ENCODE measurements at places on chromosomes 4 and X. TPM values are rescaled to one million over a fixed set of nuclear protein-coding genes. Genes with fewer than 3 reads are reported as not detected.
A peak's percentile ranks its signal among the peaks of the same experiment; 100 is the strongest.

DNA sequence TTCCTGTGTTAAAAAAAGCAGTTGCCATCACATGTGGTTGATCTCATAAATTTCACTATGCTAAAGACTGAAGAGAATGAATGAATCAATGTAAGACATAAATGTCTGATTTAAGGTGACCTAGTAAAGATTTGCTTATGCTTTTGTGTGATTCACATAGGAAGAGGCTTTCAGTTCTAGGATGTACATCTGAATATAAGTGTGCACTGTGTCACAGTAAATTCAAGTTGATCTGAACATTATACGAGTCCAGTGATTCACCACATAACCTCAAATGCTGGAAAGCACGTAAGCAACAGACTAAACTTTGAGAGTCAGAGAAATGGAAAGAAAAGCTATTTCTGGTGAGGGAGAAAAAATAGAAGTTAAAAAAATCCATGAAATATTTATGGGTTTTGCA is 567.9 kb downstream of the EPHA5 start:
- DNase-seq, result no peak

- DNase-seq, result no peak
Observed at GRCh38 chr4:98474408-98474844, 184.0 kb downstream of the TSPAN5 start.

DNA sequence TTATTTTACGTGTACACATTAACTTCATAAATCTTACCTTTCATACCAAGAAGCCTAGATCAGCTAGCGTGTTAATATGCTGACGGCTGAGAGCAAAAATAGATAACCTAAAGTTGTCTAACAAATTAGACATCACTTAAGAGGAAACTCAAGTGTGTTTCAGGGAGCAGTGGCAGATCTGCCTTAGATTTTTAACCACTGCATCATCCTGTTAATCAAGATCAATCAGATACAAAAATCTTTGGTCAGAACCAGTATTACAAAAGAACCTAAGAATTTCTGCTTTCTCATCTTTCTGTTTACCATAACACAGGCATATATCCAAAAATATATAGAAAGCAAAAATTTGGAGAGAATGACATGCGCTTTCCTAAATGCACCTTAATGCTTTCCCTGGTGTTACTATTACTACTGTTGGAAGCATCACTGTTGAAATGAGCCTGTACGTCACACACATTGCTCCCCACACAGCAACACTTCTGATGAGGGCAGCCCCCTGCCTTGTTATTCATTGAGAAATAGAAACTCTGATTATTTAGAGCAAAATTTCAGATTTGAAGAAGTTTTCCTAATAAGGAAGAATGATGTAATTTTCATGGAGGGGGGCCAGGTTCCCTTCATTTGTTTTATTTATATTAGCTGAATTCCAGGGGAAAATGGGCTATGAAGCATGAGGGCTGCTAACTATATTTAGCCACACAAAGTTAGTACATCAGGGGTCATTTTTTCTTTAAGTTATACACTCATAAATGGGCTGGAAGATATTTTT is 152.3 kb downstream of the CBR4 start:
- DNase-seq, result no peak

DNA sequence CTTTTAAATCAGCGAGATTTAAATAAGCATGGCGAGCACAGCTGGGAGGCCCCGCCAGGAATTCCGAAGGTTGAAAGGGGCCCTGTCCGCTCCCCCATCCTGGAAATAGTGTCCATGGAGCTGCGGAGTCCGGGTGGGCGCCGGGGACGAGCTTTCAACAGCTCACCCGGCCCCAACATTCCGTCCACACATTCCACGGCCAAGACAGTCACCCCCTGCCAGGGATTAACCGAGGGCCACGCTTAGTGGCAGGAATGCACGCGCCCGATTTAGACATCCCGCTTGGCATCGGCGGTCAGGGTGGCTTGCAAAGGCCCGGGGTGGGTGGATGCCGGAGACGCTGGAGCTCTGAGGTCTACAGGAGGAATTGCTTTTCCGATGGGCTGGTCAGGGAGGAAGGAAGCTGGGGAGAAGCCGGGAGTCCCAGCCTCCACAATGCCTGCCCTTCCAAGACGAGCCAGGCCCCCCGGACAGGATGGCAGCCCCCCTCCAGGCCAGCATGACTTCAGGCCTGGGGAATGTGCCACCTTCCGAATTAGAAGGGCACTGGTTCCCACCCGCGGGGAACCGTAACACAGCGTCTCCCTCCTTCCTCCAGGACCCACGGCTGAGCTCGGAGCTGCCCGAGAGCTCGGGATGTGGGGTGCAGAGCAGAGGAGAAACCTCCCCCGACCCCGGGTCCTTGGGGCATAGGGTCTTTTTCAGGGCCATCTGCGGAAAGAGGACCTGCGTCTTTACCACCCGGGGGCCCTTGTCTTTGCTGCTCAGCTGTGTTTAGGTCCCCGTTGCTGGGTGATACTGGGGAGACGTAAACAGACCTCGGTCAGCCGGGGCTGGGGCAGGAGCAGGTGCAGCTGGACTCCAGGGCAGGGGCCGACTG is 26.9 kb upstream of the PPP2R3B start:
- DNase-seq, result peak; percentile 89

DNA sequence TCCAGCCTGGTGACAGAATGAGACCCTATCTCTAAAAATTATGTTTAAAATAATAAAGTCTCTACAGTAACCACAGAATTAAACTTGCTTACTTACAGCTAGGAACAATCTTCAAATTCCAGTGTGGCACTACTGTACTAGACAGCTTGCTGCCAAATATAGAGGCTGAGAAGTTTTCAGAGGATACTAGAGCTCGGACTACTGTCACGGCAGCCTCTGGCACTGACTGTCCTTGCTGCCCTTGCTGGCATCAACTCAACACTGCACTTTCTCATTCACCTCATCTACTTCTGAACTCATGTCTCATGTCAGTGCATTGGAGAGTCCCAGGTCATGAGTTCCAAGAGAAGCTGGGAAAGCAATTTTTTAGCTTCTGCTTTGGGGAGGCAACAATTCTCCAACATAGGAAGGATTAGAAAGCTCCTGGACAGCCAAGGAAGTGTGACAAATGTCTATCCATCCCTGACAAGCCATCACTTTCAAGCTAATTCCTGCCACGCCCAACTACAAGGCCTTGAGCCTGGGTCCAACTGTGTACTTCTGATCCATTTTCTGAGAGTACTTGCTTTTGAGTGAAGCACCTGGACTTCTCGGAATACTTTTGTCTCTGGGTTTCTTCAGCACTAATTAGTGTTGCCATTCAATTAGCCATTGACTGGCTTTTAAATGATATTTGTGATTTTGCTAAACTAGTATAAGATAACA is 98.6 kb upstream of the NR3C2 start:
- DNase-seq, result no peak

DNA sequence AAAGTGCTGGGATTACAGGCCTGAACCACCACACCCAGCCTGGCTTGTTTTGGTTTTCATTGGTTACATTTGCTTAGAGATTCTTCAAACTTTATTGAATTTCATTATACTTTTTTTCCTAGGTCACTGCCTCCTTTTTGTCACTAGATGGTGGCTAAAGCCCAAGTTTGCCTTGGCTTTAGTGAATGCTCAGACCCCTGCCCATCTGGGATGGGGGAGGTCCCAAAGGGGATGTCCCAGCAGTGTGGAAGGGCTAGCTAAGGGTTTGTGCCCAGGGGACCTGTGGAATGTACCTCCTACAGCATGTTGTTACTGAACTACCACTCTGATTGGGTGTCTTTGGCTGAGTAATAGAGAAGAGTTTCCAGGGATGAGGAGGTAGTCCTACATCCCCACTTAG is 58.4 kb downstream of the CEP135 start:
- DNase-seq, result no peak

DNA sequence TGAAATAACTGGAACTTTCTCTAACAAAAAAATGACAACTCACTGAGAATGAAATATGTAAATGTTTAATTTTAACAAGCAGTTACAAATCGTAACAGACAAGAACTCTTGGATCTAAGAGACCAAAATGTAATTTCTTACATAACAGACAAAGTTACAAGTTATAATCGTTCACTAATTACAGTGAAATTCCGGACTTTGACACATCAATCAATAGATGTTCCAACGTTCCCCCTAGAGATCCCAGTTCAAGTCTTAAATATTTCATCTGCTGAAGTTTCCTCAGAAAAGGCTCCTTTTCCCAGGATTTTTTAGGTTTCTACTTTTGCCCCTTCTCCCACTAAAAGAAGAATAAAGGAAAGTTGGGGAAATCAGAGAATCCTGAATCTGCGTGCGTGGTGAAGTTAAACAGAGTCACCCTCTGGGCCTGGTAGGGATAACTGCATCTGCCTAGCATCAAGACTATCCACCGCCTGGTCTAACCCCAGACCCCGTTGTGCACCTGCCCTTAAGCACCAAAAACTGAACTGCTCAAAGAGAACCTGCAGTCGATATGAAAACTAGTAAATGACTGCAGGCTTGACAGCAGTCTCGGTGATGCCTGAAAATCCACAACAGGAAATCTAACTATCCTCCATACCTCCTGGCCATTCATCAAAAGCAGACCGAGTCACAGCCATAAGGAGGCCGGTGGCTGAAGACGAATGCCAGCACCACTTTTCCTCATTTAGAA is 2.3 kb downstream of the IRF2 start:
- DNase-seq, result no peak

Gene MRFAP1L1
- 41.7 TPM for total RNA-seq

Gene TIMM17B
- 80.5 TPM for total RNA-seq

Gene SEC24B
- 26.1 TPM for total RNA-seq

Gene H2BW2
- not detected for total RNA-seq

Gene PLP1
- total RNA-seq, result 11.4 TPM

Measured in Right ventricle myocardium inferior (tissue), 1 donor.